ENCODE measurements at places on chromosomes 6 and 20.
A peak's percentile ranks its signal among the peaks of the same experiment; 100 is the strongest.

DNA sequence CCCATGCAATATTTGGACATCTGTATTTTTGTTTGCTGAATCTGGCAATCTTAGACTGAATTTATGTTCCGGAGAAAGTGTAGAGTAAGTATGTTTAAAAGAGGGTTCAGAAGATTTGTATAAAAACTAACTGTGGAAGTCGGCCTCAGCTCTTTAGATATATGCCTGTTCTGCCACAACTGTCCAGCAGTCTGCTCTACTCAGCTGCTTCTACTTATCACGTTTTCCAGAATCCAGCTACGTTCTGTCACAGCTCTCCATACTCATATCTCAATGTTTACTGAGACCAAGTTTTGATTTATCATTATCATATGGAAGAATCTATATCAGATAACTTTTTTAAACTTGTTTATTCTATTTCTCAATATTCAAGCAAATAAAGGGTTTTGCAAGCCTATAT is 721.3 kb downstream of the EYS start:
- no peak for DNase-seq

GRCh38 chr20:18443886-18444285 is 22.9 kb downstream of the DZANK1 start:
- peak; percentile 3 for DNase-seq

DNA sequence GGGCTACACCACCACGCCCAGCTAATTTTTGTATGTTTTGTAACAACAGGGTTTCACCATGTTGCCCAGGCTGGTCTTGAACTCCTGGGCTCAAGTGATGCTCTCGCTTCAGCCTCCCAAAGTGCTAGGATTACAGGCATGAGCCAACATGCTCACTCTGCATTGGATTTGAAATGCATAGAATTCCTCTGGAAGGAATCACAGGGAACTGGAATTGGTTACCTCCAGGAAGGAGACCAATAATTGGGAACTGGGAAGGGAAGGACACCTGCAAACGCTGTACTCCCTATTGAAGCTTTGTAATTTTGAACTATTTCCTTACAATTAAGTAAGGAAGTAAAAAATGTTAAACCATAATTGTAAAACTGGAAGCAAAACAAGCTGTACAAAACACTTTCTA is 12.3 kb upstream of the TP53INP2 start:
- DNase-seq: no peak

DNA sequence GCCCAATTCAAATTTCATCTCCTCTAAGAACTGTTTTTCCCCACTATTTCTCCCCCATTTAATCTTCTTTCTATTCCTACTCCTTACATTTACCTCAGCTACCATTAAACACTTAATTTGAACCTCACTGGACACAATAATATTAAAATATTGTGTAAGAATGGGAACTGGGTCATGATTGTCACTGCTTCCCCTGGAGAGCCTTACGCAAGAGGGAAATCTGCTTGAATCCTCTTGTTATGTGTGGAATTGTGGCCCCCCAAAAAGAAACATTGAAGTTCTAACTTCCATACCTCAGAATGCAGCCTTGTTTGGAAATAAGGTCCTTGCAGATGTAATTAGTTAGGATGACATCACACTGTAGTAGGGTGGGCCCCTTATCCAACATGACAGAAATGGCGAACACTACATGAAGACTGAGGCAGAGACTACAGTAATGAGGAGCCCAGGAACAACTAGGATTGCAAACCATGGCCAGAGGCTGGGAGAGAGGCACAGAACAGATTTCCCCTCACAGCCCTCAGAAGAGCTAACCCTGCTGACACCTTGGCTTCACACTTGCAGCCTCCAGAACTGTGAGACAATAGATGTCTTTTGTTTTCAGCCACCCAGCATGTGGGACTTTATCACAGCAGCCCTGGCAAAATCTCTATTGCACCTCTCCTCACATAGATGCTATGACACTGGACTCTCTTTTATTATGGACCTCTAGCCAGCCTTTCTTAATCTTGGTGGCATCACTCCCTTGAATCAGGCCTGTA is 29.9 kb downstream of the HIVEP2 start:
- peak; percentile 12 for DNase-seq

GRCh38 chr6:162973151-162973872 is 245.5 kb downstream of the PACRG start:
- no peak for DNase-seq

DNA sequence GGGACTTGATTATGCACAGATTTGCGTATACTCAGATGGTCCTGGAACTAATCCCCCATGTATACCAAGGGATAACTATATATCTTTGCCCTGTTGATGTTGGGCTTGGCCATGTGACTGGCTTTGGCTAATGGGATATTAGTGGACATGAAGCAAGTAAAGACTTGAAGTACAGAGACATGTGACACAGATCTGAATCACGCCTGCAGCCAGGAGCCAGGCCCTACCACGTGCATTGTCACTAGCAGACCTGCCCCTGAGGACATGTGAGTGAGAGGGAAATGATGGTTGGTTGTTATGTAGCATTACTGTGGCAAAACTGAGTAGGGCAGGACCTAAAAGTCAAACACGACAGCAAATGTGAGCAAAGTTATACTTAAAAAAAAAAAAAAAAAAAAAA is 155.7 kb downstream of the AKAP7 start:
- DNase-seq: no peak

GRCh38 chr20:17951323-17951722 is 17.3 kb downstream of the SNX5 start:
- no peak for DNase-seq
